ENCODE measurements at places on chromosomes 3 and 15.

GRCh38 chr3:126351771-126352475 is 5.3 kb downstream of the KLF15 start:
- no peak for DNase-seq

GRCh38 chr3:13507247-13507569 is 27.1 kb downstream of the HDAC11 start:
- no peak for DNase-seq

- no peak for DNase-seq
Observed at GRCh38 chr3:124786511-124787241, 56.4 kb downstream of the UMPS start.

DNA sequence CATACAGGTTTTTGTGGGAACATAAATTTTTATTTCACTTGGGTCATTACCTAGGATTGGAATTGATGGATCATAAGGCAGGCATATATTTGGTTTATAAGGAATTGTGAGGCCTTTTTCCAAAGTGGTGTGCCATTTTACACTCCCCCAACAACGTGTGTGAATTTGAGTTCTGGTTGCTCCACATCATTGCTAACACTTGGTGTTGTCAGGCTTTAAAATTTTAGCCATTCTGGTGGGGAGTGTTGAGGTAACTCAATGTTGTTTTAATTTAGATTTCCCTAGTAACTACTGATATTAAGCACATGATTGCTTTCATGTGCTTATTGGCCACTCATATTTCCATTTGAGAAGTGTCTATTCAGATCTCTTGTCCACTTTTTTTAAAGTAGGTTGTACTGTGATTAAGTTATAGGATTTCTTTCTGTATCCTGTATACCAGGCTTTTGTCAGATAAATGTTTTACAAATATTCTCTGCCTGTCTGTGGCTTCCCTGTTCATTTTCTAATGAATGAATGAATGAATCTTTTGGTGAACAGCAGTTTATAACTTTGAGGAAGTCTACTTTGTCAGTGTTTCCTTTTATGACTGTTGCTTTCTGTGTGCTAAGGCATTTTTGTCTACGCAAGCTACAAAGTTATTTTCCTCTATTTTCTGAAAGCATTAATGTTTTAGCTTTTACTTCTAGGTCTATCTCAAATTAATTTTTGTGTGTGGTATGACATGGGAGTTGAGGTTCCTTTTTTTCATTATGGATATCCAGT is 17.9 kb upstream of the NR2C2 start:
- no peak for DNase-seq

Measured in stimulated activated CD8-positive, alpha-beta memory T cell treated with anti-CD3 and anti-CD28 coated beads, Interleukin-7, amount 100 ng/mL, for 24 hours (primary cell).